Adipose tissue (tissue), 3 donors: ENCODE measurements at places on chromosomes 4 and X. TPM values are rescaled to one million over a fixed set of nuclear protein-coding genes. Genes with fewer than 3 reads are reported as not detected.

CTAG1A gene
- 0.51 TPM for polyA plus RNA-seq

CCKAR gene
- 1.0 TPM for polyA plus RNA-seq

ZNF280C gene
- polyA plus RNA-seq = 1.9 TPM

SHISA3 gene
- 1.4 TPM for polyA plus RNA-seq

F8 gene
- polyA plus RNA-seq = 26.7 TPM

KIF4A gene
- polyA plus RNA-seq = 0.34 TPM

INPP4B gene
- 2.4 TPM for polyA plus RNA-seq

TRIM60 gene
- not detected for polyA plus RNA-seq

BEX5 gene
- 0.90 TPM for polyA plus RNA-seq

TMEM154 gene
- 0.12 TPM for polyA plus RNA-seq

KDR gene
- 3.8 TPM for polyA plus RNA-seq

MFAP3L gene
- 0.82 TPM for polyA plus RNA-seq

GPR82 gene
- polyA plus RNA-seq = not detected

TIGD4 gene
- polyA plus RNA-seq = 0.09 TPM

USP27X gene
- 2.0 TPM for polyA plus RNA-seq

SAT1 gene
- 895 TPM for polyA plus RNA-seq

PF4V1 gene
- not detected for polyA plus RNA-seq

DRD5 gene
- not detected for polyA plus RNA-seq

PDE5A gene
- 3.3 TPM for polyA plus RNA-seq
